Fibroblast of skin of abdomen (primary cell): ENCODE measurements at places on chromosomes 12 and 14.
A peak's percentile ranks its signal among the peaks of the same experiment; 100 is the strongest.

DNA sequence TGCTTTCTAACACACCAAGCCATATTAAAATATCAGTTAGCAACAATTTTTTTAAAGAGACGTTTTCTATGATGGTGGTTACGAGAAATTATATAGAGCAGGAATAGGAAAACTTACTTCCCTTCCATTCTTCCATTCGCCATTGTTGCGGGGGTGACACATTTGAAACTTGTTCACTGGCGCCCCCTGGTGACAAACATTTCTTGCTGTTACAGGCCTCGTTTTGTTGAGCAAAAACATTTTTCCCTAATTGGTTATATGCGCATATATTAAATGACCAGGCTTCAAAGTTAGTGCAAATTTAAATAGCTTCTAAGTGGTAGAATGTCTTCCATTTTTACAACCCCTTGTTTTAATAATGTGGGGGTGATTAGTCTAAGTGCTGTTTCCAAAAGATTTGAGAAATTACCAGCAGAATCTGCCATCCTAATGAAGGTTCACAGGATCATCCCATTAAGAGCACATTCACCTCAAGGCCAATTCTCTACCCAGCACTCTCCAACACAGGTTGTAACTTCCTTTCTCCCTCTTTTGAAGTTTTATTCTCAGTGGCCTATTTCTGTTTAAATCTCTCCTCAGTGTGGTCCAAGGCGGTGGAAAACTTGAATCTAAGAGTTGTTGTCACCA is 1124.7 kb downstream of the FLRT2 start:
- peak; percentile 16 for DNase-seq

DNA sequence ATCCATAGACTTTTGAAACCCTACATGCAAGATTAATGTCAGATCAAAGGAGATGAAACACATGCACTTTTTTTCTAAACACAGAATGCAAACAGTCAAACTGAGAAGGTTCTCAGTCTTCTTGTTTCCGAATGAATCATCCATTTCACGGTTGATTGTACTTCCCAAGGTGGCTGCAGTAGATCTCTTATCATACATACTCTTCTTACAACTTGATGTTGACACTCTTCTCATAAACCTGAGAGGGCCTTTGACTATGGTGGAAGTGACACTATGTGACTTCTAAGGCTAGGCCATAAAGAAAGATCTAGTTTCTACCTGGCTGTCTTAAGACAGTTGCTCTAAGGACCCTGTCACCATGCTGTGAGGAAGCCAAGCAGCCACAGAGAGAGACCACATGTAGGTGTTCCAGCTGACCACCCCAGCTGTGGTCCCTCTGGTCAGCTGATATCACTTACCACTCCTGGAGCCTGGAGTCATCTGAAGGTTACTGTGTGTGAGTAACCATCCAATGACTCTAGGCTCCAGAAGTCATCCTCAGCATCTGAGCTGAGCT is 67.2 kb upstream of the HMGA2 start:
- no peak for DNase-seq

- DNase-seq, result peak; percentile 54
These were observed 398.3 kb downstream of the APAF1 start for GRCh38 chr12:99043319-99043914.

DNA sequence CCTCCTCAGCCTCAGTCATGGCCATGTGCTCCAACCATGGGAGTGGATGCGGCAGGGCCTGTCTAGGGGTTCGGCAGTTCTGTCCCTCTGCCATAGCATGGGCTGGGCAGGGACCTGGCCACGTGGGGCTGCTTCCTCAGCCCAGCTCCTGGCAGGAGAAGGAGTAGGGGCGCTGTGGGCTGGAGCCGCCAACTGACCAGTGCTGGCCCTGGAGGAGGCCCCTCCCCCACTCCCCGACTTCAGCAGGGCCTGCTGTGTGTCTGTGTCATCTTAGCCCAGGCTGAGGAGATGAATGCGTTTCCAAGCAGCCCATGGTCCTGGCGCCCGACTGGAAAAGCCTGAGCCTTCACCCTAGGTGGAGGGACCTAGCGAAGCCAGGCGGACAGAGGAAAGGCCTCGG is 2.7 kb upstream of the PACS2 start:
- no peak for DNase-seq

DNA sequence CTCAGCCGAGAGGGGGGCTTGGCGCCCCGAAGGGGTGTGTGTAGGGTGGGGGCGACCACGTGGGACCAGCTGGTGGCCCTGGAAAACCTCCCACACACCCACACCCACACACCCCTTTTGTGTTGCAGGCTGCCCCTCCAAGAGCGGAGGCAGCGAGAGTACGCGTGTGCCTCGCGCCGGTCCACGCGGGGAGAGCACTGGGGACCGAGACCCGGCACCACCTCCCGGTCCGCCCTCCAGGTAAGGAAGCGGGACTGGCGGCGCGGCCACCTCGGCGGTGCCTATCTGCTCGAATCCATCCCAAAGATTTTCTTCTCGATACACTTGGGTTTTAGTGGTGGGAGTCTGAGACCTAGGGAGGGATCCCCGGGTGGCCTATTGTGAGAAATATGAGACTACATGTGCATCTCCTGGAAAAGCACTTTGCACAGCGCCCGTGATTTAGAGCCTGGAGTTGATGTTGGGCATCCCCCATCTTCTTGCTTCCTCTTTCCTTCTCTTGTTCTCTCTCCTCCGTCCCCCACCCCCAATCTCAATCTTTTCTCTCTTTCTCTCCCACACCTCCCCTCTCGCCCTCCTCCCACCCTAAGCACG is 393 bp downstream of the SYT1 start:
- DNase-seq, result no peak

GRCh38 chr12:120453977-120454376 is 7.7 kb downstream of the GATC start:
- DNase-seq, result no peak
